ENCODE measurements at places on chromosomes 16 and 17. TPM values are rescaled to one million over a fixed set of nuclear protein-coding genes. Genes with fewer than 3 reads are reported as not detected.

DNA sequence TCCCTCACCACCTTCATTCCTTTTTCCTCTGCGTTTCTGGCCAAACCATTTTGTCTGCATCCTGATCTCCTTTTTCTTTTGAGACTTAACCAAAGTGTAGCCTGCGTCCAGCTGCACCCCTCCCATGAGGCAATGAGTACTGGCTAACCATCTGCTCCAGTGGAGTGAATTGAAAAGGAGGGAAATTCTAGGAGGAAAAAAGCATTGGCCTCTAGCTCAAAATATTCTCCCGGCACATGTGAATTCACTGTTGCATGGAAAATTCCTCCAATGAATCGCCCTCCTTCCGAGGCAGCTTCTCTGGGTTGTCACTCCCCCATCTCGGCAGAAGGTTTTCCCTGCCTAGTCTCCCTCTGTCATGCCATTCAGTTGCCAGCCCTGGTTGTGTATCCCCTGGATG lies 5.6 kb downstream of the RAP1GAP2 start:
- no peak for DNase-seq

GRCh38 chr17:27631897-27632725 lies 1.1 kb downstream of the LGALS9 start:
- DNase-seq, result no peak

- no peak for DNase-seq
Measured at GRCh38 chr16:52353249-52353648, 193.7 kb downstream of the TOX3 start.

DNA sequence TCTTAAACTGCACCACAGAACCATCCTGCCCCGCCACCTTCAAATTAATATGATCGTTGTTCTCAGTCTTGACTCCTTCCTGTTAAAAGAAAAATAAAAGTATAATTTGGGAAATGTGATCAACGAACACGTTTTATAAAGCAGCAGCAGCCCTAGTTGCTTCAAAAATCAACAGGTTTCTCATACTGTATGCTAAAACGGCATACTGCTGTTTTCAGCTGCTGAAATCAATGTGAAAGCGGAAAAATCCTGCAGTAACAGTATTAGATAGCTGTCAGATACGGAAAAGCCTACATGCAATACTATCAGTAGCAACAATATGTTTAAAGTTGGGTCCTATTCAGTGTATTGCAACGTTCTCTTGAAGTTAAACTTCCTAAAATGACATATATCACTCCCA lies 1.6 kb downstream of the SUMO2 start:
- DNase-seq, result no peak

DNA sequence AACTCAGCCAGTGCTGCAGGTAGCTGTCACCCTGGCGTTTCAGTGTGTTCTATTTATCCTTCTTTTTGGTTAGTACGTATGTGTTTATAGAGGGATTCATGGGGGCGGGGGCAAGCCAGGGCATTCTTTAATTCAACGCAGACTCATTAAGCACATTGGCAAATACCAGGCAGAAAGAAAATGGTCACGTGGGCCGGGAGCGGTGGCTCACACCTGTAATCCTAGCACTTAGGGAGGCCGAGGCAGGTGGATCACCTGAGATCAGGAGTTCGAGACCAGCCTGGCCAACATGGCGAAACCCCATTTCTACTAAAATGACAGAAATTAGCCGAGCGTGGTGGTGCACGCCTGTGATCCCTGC lies 69.1 kb downstream of the HAPSTR1 start:
- no peak for DNase-seq

- DNase-seq, result no peak
Measured at GRCh38 chr17:31595666-31596381, 204.3 kb downstream of the RAB11FIP4 start.

DNA sequence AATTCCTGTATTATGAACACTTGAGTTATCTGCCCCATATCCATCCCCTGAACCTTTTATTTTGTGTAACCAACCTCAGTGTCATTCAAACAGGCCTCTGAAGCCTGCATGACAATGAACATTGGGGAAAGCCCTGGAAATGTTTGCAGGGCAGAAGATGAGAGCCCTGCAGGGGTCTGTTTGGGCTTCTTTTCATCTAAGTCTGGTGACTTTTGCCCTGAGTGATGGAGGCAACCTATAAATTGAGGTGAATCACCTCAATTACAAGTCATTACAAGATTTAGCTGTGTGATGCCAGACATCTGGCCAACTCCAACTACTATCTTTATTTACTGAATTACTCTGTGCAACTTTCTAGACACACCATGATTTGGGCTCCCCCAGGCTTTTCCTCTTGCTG lies 189.2 kb downstream of the MAF start:
- DNase-seq, result no peak

DNA sequence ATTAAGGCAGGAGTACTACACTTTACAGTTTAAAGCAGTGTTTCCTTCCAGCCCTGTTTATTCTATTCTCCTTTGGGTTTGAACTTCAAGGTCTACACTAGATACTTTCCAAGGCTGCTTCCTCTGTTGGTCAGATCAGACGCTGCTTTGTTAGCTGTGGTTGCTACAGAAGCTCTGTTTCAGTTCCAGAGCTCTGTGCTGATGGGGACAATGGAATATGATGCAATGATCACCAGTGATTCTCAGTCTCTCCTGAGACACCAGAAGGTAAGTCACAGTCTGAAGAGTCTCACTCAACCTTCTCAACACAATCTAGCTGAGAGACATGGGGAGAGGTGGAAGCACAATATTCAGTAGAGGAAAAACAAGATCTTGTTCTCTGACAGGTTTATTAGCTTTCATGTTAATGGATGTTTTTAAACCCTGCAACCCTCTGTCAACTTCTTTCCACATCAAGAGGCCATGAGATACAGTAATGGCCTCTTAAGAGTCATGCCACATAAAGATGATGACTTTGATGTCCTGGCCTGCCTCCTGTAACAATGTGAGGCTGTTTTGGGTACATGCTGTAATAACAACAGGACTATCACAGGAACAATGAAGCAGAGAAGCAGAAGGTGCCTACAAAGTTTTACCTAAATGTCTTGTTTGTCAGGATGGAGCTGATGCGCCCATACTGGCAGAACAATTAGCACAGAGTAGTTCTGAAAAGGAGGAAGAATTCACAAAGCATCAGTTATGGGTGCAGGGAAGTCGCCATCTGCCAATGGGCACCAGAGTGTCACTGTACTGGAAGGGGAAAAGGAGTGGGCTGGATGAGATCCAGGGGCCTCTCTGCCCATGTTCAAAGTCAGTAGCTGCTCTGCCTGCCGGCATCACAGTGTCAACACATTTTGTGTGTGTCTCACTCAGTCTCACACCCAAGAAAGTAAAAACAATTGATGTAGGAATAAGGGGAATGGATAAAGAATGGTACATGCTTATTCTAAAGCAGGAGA lies 33.4 kb downstream of the PSME3IP1 start:
- no peak for DNase-seq

DNA sequence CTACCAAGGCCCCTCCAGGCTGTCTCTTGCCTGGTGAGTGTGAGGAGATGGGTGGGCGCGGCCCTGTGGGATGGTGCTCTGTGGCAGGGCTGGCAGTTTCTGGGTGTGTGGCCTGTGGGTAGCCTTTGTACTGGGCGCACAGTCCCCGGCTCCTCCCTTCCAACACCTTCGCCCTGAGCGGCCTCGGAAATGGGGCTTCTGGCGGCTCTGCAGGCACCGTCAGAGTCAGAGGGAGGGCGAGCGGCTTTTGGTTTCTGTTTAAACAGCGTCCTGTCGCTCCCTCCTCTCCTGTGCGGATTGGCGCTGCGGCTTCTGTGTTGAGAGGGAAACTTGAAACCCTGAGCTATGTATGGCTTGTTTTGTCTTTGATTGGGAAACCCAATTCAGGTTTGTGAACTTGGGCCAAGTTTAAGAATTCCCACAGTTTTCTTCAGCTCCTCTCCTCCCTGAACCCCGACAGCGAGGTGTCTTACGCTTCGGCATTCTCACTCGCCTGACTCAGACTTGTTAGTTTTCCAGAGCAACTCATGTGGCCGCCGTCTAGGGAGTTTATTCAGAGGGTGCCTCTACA lies 8.3 kb upstream of the ZNF750 start:
- no peak for DNase-seq

DNA sequence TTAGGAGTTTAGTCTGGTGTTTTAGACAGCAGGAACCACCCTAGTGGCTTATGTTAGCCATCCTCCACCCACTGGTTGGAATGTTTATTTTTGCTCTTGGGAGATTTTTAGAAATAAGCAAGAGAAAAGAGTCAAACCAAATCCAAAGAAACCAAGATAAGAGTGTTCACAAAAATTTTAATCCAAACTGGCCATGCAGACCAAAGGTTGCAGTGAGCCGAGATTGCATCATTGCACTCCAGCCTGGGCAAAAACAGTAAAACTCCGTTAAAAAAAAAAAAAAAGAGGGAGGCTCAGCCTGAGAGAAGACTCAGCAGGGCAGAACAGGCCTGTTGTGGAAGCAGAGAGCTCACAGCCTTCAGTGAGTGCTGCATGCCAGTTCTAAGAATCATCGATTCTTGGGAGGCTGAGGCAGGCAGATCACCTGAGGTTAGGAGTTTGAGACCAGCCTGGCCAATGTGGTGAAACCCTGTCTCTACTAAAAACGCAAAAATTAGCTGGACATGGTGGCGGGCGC lies 12.2 kb upstream of the C16orf54 start:
- DNase-seq, result peak; percentile 77

DNA sequence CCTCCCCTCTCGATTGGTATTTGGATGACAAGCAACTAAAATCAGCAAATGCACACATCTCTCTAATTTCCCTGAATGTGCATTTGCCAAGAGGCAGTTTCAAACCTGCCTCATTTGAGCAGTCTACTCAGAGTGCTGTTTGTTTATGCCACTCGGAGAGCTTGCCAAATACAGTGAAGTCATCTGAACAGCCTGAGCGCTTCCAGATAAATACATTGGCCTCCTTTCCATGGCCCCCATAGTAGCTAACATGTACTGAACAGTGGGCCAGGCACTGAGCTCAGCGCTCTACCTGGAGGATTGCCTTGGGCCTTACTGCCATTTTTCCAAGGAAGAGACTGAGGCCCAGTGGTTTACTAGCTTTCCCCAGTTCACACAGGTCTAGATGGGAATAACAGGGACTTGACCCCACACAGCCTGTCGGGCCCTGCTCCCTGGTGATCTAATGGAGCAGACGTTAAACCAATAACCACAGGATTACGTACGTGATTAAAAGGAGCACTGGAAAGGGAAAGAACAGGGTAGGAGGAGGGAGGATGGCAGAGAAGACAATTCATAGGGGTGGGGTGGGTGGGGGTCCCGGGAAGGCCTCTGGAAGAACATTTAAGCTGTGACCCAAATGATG lies 18.7 kb upstream of the ANKRD40CL start:
- no peak for DNase-seq

DNA sequence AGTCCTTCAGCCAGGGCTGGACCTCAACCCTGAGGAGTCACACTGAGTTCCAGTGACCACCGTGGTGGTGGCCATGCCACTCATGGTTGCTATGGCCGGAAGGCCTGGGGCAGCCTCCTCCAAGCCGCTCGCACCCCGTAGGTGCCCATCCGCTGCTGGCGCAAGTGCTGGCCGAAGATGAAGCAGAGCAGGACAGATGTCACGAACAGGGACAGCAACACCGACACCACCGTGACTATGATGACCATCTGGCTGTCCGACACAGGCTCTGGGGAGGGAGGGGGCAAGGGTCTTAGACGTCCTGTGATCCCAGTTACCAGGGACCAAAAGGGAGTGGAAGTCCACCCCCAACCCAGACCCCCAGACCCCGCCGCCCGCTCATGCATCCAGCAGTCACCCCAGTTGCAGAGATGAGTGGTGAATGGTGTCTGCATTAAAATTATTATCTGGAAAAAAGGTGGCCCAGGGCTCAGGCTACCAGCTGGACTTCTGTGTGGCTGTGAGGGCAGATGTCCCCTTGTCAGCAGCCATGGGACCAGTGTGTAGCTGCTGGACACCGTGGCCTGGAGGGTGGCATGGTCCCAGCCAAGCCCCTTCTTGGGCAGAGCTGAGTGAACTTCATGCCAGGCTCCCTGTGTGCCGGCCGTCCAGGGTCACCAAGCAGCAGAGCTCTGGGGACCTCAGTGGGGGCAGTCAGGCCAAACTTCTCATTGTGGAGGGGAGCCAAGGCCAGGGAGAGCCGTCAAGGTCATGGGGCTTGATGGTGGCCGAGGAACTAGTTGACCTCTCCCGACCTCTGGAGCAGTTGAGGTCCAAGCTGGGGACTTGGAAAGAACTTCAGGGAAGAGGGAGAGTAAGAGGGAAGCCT lies 4.7 kb downstream of the PRR29 start:
- no peak for DNase-seq

GRCh38 chr16:48680881-48681280 lies 70.9 kb upstream of the N4BP1 start:
- no peak for DNase-seq

- no peak for DNase-seq
Measured at GRCh38 chr16:6528217-6528616, 804.4 kb upstream of the RBFOX1 start.

DNA sequence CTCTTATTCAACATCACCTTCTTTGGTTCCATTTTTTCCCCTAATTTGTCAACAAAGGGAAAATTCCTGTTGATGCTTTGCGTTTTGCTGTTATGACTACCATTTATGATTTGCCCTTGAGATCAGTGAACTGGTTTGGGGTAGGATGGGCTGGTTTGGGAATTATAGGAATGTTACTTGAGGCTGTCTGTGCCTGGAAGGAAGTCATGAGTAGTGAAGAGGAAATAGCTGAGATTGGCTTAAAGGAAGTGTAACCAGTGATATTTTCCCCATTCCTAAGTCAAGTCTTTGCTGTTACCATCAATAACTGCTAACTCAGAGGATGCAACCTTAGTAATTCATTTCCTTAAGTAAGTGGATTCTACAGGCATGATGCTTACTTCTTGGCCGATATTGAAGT lies 179.2 kb downstream of the MAP2K6 start:
- DNase-seq, result no peak

- DNase-seq, result no peak
Measured at GRCh38 chr16:76535-77272, 1.3 kb upstream of the MPG start.

GRCh38 chr16:47983999-47984580 lies 171.7 kb downstream of the ABCC12 start:
- no peak for DNase-seq

TBC1D3D gene
- 0.33 TPM for total RNA-seq

CCL1 gene
- not detected for total RNA-seq

BAHCC1 gene
- 8.0 TPM for total RNA-seq

SPATA32 gene
- not detected for total RNA-seq

STX1B gene
- 4.2 TPM for total RNA-seq

BCAR1 gene
- 39.2 TPM for total RNA-seq

SLFN12L gene
- 0.30 TPM for total RNA-seq

INCA1 gene
- total RNA-seq, result 0.88 TPM
